ENCODE measurements at places on chromosomes 6 and 20.

- peak; percentile 78 for DNase-seq
Measured at GRCh38 chr6:83370567-83370966, 60.3 kb downstream of the ME1 start.

DNA sequence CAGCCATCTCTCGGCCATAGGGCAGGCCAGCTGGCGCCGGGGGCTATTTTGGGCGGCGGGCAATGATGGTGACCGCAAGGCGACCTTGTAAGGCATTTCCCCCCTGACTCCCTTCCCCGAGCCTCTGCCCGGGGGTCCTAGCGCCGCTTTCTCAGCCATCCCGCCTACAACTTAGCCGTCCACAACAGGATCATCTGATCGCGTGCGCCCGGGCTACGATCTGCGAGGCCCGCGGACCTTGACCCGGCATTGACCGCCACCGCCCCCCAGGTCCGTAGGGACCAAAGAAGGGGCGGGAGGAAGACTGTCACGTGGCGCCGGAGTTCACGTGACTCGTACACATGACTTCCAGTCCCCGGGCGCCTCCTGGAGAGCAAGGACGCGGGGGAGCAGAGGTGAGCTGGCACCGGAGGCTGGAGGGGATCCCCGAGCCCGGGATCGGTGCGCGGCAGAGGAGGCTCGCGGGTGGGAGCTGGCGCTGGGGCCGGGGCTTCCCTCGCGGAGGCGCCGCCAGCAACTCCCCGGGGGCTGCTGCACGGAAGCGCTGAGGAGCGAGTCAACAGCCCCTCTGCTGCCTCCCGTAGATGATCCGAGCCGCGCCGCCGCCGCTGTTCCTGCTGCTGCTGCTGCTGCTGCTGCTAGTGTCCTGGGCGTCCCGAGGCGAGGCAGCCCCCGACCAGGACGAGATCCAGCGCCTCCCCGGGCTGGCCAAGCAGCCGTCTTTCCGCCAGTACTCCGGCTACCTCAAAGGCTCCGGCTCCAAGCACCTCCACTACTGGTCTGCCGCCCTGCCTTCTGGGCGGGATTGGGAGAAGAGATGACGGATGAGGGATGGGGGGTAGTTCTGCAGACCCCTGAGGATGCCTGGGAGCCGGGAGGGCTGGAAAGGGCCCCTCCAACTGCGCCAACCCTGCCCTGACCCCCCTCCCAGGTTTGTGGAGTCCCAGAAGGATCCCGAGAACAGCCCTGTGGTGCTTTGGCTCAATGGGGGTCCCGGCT, at the start of the genes CTSA and NEURL2:
Gene CTSA, plus strand, starts transcription at position 351 of the 999 bp plus-strand sequence. Its CDS starts 234 bp downstream, at position 585.
Gene NEURL2, minus strand, starts transcription at position 224 of the 999 bp plus-strand sequence. Its CDS starts 217 bp downstream, at position 7.
- peak; percentile 92 for DNase-seq

- DNase-seq: no peak
Measured at GRCh38 chr6:25344827-25345226, 65.7 kb downstream of the CARMIL1 start.

DNA sequence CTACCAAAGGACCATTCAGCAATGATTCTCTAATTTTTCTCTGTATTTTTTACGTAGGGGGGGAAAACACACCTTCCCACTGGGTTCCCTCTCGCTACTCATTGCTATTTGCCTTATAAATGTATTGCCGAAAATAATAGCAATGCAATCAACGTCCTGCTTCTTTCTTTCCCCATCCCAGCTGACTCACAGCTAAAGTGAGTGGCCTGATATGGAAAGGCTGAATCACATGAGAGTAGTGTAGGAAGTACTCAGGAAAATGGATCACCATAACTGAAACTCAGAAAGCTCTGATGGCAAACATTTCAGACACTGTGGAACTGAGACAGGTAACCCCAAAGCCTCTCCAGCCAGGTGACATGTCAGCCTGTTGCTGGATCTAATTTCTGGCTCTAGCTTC, 49.3 kb upstream of the SRPK1 start:
- peak; percentile 80 for DNase-seq

DNA sequence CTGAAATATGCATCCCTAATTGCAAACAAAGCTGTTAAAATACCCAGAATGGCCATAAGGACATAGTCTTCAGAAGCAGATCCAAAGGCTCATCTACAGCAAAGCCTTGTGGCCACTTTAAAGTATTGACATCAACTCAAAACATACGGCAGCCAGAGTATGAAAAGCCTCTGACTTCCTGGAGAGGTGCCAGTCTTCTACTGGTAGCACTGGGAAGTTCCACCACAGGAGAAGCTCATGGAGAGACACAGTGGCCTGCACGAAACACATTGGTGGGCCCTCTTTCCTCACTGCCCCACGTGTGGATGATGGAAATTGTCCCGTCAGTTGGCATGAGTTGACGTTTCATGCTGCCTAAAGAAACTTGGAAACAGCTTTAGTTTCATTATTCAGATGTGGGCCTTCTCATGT, 202.6 kb upstream of the HEY2 start:
- peak; percentile 1 for DNase-seq

DNA sequence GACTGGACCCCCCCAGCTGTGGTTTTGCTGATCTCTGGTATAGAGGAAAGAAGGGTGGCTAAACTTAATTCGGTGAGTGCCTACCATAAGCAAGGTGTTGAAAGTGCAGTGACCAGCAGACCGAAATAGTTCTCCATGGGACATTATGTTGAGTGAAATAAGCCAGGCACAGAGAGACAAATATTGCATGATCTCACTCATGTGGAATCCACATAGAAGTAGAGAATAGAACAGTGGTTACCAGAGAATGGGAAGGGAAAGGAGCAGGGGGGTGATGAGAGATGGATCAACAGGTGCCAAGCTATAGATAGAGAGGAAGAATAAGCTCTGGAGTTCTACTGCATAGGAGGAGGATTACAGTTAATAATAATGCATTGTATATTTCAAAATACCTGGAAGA, 9.7 kb upstream of the GCNT2 start:
- DNase-seq: no peak

DNA sequence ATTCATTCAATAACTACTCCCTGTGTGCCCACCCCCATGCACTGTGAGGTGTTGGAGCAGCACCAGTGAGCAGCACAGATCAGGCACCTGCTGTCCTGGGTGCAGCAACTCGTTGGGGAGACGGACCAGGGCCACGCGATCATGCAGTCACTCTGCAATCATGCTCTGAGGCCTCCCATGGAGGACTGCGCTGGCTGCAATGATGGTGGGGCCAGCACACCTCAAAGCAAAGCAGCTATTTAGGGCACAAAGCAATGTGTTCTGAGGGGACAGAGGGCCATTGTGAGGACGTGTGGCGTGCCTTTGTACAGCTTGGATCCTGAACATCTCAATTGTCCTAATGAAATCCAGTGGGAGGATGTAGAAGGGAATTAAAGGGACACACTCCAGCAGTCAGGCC, 41.0 kb upstream of the MPC1 start:
- DNase-seq: no peak

Data from IMR-90 (cell line).